Cardiac muscle cell (in vitro differentiated cells and primary cell): ENCODE measurements at places on chromosomes 11 and 22. TPM values are rescaled to one million over a fixed set of nuclear protein-coding genes. Genes with fewer than 3 reads are reported as not detected.

JAM3 gene
- 36.6 and 38.2 TPM in 2 replicates for total RNA-seq

ASPHD2 gene
- total RNA-seq = 1.8 and 3.0 TPM in 2 replicates

HPX gene
- total RNA-seq = 0.95 TPM in 1 of 2 replicates, not detected in the other

ISX gene
- total RNA-seq = not detected in 2 replicates
